ENCODE measurements at places on chromosomes 4 and X.

DNA sequence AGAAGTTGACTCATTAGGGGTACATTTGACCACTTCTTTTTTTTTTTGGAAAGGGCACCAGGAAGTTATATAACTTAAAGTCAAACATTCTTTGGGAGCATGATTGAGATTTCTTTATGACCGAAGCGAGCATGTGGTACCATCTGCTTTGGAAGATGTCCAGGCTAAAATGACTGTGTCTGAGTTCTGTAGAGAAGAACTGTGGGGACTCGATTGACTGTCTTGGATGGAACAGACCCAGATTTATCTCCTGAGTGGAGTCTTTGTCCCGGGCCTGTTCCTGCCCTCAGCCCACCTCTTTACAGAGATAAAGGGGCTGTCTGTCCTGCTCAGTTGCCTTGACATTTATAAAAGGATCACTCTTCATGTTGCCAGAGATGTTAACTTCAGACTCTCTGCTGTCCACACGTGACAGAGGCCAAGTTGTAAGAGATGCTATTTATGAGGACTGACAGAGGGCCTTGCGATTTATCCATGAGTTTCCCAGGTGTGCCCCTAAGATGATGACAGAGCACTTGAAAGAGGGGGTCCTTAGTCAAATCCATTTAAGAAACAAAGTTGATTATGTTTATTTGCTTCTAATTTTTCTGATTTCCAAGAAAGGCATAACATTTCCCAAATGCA is 16.8 kb downstream of the SMIM20 start:
- DNase-seq: no peak

- no peak for DNase-seq
Measured at GRCh38 chr4:52868133-52868532, 6.0 kb downstream of the RASL11B start.

- no peak for DNase-seq
Measured at GRCh38 chr4:71094201-71094600, 100.8 kb downstream of the DCK start.

GRCh38 chr4:102535398-102536082 is 34.4 kb downstream of the NFKB1 start:
- no peak for DNase-seq

DNA sequence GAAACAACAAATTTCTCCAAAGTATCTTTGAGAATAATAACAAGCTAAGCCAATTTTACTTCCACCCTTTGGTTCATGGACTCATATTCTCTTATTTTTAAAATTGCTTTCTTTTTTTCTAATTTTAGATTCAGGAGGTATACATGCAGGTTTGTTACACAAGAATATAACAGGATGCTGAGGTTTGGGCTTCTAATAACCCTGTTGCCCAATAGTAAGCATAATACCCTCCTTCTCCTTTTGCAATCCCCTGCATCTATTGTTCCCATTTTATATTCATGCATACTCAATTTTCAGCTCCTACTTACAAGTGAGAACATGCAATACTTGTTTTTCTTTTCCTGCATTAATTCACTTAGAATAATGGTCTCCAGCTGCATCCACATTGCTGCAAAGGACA is 202.3 kb upstream of the FSTL5 start:
- DNase-seq: no peak

DNA sequence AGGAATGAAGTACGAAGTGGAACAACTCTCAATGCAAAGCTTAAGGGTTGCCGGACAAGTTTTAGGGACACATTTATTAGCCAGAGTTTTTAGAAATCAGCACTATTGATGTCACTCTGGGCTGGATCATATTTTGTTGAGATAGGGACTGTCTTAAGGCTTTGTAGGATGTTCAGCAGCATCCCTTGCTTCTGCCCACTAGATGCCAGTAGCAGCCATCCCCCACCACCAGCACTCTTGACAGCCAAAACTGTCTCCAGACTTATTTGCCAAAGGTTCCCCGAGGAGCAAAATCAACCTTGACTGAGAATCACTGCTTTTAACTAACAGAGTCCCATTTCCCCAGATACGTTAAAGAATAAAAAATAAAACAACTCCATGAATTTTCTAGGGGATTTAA is 1497.3 kb downstream of the STIM2 start:
- DNase-seq: no peak

DNA sequence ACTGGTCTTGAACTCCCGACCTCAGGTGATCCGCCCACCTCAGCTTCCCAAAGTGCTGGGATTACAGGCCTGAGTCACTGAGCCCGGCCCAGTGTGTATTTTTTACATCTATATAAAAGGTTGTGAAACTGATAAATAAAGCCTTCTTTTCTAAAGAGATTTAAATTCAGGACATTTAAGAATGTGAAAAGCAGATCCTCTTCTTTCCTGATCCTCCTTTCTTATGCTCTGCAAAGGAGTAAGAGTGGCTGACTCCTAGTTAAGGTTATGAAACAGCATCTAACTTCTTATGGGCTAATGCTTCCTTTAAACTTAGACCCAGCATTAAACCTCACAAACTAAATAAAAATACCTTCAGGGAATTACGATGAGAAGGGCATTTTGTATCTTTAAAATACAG is 197.7 kb upstream of the MAB21L2 start:
- DNase-seq: no peak

DNA sequence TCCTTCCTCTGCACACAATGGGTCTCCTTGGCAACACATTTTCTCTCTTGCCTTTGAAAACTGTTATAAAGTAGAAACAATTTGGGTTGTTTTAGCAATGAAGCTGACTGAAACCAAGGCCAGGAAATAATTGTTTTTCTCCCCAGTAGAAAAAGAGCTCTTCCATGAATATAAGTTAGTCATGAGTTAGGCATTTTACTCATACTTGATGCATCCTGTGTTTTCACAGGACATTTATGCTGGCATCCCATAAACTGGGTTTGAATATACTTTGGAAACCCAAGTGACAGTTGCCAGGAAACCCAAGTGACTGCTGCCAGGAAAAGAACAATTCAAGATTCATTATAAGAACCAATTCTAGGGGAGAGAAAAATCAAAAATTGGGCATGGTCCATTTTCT is 128.6 kb upstream of the NPY2R start:
- no peak for DNase-seq

DNA sequence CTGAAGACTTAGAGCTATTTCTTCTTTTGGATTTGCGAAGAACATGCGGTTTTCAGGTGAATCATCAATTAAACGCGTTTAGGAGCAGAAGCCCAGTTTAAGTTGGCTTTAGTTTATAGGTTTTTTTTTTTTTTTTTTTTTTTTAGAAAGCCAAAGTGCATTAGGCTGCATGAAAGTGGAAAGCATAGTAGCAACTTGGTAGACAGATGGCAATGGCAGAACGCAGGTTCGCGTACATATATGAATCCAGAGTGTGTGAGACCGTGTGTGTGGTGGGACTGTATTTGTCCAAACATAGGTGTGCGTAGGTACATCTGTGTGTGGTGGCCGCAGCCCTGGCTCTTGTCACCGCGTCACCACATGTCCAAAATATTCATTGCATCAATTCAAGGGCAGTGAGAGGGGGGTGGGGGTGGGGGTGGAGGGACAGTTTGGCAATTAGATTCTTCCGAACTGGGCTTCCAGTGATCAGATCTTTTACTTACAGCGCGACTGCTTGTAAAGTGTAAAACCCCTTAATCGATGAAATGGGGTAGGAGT is 901 bp downstream of the JADE1 start:
- no peak for DNase-seq

DNA sequence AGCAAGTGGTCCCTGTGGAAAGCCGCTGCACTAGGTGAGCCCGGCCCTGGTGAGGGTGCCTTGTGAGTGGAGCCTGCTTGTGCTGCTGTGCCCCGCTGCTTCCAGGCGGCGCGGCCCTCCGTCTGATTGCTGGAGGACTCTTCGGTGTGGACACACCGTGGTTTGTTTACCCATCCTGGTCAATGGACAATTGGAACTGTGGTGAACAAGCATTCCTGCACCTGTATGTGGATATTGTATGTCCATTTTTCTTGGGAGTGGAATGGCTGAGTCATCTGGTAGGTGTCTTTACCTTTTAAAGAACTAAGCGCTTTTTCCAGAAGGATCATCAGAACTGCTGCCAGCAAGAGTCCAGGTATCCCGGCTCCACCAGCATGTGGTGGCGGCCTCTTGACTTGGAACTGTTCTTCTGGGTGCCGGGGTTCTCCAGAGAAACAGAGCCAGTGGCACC is 15.6 kb downstream of the MAEA start:
- no peak for DNase-seq

DNA sequence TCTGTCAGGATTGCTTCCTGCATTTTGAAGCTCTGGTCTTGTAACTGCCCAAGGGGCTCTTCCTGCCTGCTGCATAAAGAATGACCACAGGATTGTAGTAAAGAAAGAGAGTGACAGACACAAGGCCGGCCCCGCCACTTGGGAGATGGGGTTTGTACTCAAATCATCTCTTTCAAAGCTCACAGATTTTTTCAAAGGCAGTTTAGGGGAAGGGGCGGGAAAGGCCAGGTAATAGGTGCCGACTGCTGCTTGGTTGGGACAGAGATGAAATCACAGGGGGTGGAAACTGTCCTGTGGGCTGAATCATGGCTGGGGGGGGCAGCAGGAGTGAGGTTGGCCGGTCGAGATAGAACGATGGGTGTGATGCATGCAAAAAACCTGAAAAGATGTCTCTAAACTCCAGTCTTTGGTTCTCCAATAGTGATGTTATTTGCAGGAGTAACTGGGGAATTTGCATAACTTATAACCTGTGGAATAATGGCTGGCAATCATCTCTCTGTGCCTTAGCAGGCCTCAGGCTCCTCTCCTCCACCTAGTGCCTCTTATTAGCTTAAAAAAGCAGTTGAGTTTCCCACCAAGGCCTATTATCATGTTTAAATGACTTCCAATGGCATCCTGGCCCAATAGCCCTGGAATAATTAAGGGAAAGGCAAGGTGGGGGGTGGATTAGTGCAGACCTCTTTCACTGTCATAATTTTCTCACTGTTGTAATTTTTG is 778.4 kb upstream of the FRG1 start:
- no peak for DNase-seq

GRCh38 chrX:33175201-33175600 is 36.1 kb downstream of the DMD start:
- no peak for DNase-seq

- no peak for DNase-seq
Measured at GRCh38 chrX:55450259-55450658, 1.7 kb upstream of the MAGEH1 start.

DNA sequence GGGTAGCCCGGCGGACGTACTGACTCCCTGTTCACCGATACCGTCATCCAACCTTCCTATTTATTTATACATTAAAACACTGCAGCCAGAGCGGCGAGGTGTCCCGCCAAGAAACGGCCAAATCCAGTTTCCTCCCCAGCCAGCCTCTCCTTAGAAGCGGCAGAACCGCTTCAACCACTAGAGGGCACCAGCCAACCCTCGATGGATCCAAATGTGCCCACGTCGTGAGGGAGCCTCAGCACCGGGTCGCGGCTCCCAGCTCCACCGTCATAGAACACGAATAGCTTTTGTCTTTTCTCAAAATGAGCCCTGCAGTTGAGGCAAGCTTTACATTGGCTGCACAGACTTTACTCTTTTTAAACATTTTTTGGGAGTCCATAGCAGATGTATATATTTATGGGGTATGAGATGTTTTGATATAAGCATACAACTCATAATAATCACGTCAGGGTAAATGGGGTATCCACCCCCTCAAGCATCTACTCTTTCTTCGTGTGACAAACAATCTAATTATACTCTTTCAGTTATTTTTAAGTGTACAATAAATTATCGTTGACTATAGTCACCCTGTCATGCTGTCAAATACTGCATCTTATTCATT is 13.0 kb upstream of the HELT start:
- DNase-seq: peak; percentile 67

- DNase-seq: no peak
Measured at GRCh38 chrX:77622672-77623071, 163.3 kb downstream of the ATRX start.

GRCh38 chrX:121028419-121028818 is 19.0 kb upstream of the GLUD2 start:
- no peak for DNase-seq

DNA sequence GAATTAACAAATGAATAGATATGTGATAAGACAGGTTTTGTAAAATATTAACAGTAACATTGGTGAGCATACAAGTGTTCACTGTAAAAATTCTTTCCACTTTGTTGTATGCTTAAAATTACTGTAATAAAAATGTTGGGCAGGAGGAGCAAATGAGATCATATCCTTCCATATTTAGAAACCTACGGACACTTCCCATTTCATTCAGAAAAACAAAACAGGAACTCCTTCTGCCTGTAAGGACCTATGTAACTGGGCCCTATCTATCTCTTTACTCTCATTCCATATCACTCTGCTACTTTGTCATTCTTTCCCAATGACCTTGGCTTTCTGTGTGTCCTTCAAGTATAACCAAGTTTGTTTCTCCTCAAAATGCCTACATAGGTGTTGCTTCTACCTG is 53.7 kb upstream of the SLC39A8 start:
- no peak for DNase-seq

- DNase-seq: no peak
Measured at GRCh38 chr4:185955151-185955770, 113.7 kb upstream of the TLR3 start.

- no peak for DNase-seq
Measured at GRCh38 chrX:28329156-28329555, 258.1 kb upstream of the IL1RAPL1 start.

- no peak for DNase-seq
Measured at GRCh38 chr4:37666625-37667071, 19.5 kb downstream of the RELL1 start.

GRCh38 chrX:55011294-55011693 is 11.1 kb downstream of the APEX2 start:
- DNase-seq: no peak

- DNase-seq: no peak
Measured at GRCh38 chr4:54958236-54958635, 167.2 kb downstream of the KDR start.

DNA sequence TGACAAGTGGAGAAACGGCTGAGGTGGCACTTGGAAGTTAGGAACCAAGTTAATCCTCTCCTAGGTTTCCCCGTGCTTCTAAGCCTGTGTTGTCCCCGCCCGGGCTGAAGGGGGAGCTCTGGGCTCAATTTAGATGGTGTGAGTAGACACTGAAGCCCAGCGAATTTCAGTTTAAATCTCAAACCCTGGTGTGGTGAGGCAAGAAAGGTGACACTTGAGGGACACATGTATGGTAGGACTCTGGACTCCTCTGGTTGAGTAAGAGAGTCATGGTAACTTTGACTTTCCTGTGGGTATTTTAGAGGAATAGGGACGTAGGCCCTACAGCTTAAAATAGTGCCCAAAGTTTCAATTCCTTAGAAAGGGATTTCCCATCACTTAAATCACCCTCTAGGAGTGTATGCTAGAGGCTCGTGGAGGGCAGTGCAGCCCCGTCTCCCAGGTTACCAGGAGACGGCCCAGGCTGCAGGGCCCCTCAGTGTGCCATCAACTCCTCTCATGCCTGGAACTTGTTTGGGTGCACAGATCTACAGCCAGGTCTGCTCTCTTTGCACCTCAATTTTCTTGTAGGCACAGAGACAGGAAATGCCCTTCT is 24.0 kb downstream of the HAND2 start:
- no peak for DNase-seq

DNA sequence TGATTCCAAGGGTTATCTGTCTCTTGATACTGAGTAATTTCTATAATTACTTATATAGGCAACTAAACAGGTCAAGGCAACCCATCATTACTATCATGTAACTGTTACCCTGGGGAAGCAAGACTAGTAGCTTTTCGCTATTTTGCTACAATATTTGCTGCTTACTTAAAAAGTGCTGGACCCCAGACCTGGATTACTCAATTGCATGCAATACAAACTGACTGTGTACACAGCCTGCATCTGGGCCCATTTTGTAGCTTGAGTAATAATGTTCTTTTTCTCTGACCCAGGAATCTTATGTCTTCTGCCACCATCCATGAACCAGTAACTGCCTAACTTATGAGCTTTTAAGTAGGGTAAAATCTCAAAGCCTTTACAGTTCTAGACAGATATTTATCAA is 53.4 kb downstream of the CNOT6L start:
- no peak for DNase-seq

Measured in stimulated activated CD8-positive, alpha-beta memory T cell treated with anti-CD3 and anti-CD28 coated beads, Interleukin-7, amount 100 ng/mL, for 24 hours (primary cell).